ENCODE measurements at places on chromosomes 6 and 20. TPM values are rescaled to one million over a fixed set of nuclear protein-coding genes. Genes with fewer than 3 reads are reported as not detected.

Gene DOK5
- not detected for total RNA-seq

Gene ARFGAP1
- 35.5 TPM for total RNA-seq

Gene RGS19
- 14.7 TPM for total RNA-seq

Gene HCK
- not detected for total RNA-seq

Gene TPBG
- 2.0 TPM for total RNA-seq

Gene HSPA1L
- total RNA-seq: 1.5 TPM

Gene SNAI1
- total RNA-seq: 2.0 TPM

Gene SLPI
- 0.69 TPM for total RNA-seq

Gene GRIK2
- 0.09 TPM for total RNA-seq

Gene TINAG
- total RNA-seq: not detected

Gene GSTA4
- total RNA-seq: 20.9 TPM

Gene PPP1R3G
- 0.52 TPM for total RNA-seq

Gene PGC
- not detected for total RNA-seq

Data from dermis lymphatic vessel endothelial cell (primary cell).